ENCODE measurements at places on chromosomes 4 and X.

- DNase-seq: no peak
These were observed 20.1 kb downstream of the TMEM255A start for GRCh38 chrX:120291211-120291610.

DNA sequence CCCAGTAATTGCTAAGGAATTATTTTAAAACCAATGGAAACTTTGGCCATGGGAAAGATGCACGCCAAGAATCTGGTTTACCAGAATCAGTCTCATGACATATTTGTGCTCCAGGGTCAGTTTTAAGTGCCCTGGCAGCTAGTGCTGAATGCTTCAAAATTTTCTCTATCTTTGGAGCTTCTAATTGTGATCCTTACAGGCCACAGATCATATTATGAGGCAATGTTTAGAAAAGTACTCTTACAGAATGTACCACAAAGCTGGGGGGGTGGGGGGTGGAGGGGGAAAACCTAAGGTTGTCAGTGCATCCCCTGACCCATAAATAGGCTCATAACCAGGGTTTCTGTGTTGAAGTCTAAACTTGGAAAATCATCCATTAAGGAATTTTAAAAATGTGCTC lies 514.5 kb downstream of the INPP4B start:
- DNase-seq: no peak

GRCh38 chr4:81607950-81608349 lies 136.2 kb upstream of the RASGEF1B start:
- no peak for DNase-seq

DNA sequence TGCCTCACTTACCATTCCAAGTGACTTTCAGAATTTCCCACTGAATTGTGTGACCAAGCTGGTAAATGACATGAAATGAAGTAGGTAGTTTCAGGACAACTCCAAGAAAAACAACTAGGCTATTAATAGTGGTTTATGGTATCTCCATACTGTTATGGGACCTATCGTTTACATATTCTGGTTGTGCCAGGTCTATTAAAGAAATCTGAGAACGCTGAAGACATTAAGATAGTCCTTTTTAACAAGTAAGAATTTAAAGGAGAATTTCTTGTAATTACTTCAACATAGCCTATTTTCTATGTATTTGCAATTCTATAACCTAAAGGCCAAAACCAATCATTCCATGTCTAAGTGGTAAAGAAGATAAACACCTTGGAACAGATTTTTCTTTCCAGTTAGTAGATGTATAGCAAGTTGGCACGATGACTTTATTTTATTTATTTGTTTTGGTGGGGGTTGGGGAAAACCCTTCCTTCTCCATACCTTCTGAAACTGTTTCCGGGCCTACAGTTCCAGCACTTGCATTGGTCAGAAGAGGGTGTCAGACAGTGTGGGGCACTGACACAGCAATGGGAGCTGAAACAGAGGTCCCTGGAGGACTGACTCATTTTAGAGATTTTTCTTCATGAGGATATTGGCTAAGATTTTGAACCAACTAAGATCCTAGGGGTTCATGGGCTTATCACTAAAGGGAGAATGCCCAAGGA lies 7.6 kb upstream of the DCLK2 start:
- DNase-seq: no peak

DNA sequence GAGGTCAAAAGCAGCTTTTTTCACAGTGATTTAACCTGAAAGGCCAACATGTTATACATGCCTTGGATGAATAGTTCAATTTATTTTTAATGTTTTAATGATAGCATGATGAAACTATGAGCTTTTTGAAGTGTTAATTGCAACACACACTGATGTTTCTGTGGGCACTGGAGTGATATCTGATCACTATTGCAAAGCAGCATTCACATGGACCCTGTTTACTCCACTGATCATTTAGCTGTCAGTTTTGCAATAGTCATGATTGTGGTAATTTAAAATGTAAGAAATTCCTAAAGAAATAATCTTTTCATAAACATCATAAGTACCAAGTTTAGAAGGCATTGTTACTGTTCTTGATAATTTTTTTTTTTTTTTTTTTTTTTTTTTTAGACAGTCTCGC lies 74.1 kb downstream of the ARSJ start:
- DNase-seq: no peak

DNA sequence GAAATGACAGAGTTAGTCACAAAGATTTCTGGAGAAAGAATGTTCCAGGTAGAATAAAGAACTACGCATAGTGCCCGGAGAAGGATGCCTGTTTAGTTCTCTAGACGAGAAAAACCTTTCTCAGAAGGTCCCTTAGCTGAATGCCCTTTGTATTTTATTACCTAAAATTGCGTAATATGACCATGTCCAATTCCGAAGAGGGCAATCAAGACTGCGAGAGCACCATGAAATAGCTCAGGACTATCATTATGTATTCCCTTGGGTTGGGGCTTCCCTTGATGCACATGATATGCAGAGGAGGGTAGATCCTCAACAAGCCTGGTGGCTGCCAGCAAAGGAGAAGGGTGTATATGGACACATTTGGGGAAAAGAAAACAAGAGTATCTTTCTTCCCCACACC lies 358.1 kb upstream of the FTHL17 start:
- DNase-seq: no peak

DNA sequence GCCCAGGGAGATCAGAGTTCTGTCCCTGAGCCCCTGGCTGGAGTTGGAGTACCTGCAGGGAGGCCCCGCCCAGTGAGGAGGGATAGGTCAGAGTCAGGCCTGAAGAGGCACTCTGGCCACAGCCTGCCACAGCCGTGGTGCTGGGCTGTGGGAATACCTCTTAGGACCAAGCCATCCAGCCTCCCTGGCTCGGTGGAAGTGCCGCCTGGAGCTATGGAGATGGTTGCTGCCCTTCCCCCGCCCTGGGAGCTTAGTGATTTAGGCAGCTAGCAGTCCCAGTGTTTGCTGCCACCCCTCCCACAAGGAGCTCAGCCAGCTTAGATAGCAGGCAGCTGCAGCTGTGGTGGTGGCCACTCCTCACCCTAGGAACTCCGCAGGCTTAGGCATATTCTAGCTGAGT lies 446.3 kb upstream of the GNPDA2 start:
- no peak for DNase-seq

GRCh38 chrX:153793291-153793690 lies 884 bp downstream of the IDH3G start:
- DNase-seq: no peak

- no peak for DNase-seq
These were observed 8.0 kb upstream of the KCNE5 start for GRCh38 chrX:109632906-109633504.

DNA sequence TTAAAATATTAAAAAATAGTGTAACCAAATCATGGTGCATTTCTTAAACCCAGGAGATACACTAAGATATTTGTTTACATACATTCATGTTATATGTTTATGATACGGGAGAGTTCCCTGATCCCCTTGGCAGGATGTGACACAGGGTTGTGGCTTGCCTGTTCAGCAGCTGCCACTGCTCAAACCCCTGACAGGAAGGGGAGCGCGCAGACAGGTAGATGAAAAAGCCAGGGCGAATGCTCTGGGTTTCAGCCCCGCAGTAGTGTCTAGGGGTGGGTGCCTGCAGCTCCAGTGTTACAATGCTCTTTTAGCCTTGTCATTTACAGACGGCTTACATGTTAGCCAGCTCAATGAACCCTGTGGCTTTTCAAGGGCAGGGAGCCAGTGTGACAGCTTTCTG lies 1343.8 kb upstream of the IGFBP7 start:
- DNase-seq: no peak

DNA sequence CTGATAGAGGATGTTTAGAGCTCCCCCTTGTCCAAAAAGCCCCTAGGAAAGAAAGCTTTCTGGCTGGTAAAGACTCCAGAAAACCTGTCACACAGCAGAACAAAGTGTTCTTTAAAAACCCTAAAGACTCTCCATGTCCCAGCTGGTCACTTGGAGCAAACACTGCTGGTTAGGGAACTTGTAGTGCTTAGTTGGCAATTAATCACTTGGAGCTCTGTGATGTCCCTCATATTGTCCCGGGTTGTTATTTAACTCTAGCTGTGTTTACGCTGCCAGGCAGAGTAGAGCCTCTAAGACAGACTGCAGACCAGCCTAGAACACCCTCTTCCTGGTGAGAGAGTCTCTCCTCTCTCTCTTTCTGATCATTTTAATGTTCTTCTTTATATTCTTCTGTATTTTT lies 267.3 kb downstream of the BCOR start:
- no peak for DNase-seq

GRCh38 chr4:40719008-40719623 lies 30.6 kb upstream of the NSUN7 start:
- DNase-seq: no peak

- DNase-seq: no peak
These were observed 16.7 kb upstream of the AFAP1 start for GRCh38 chr4:7956270-7956808.

DNA sequence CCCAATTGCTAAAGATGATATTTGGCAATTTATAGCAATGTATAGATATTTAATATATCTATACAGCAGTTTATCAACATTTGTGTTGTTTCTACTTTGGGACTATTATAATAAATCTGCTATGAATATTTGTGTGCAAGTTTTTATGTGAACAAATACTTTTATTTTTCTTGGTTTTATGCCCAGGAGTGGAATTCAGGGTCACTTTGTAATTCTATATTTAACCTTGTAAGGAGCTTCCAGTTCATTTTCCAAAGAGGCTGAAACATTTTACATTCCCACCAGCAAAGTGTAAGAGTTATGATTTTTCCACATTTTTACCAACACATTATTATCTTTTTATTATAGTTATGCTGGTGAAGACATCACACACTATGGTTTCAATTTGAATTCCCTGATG lies 801.3 kb downstream of the PCDH18 start:
- DNase-seq: no peak

GRCh38 chr4:139530833-139531427 lies 25.1 kb downstream of the SETD7 start:
- DNase-seq: no peak

DNA sequence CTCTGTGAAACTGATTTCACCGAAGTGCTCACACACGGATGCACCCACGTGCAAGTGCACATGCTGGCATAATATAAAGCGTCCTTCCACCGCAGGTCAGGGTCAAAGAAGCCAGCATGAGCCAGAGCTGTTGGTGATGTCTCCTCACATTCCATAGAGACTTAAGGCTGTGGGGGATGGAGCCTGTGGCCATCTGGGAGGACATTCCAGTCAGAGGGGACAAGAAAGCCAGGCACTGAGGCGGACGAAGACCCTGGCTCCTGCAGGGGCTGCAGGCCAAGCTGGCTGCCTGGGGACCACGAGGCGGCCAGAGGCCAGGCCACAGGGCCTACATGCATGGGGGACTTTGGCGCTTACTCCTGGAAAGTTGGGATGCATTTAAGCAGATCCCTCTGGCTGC lies 7.7 kb downstream of the RNF212 start:
- no peak for DNase-seq

- no peak for DNase-seq
These were observed 408.6 kb downstream of the FAM47B start for GRCh38 chrX:35351212-35351611.

- DNase-seq: no peak
These were observed 920.4 kb upstream of the PCDH10 start for GRCh38 chr4:132228676-132229075.

- no peak for DNase-seq
These were observed 304.4 kb upstream of the SLIT2 start for GRCh38 chr4:19947349-19947748.

DNA sequence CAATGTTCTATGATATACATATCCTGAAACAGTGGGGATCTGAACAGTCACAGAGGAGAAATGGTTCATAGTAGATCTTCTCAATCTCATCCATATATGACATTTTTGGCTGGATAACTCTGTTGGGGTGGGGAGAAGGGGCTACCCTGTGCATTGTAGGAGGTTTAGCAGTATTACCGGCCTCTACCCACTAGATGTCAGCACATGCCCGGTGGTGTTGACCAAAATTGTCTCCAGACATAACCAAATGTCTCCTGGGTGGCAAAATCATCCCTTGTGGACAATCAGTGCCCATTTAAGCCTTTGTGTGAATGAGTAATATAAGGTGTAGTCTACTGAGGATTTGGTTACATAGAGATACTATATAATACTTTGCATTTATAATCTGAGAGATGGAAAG lies 89.9 kb downstream of the PLS3 start:
- DNase-seq: no peak

DNA sequence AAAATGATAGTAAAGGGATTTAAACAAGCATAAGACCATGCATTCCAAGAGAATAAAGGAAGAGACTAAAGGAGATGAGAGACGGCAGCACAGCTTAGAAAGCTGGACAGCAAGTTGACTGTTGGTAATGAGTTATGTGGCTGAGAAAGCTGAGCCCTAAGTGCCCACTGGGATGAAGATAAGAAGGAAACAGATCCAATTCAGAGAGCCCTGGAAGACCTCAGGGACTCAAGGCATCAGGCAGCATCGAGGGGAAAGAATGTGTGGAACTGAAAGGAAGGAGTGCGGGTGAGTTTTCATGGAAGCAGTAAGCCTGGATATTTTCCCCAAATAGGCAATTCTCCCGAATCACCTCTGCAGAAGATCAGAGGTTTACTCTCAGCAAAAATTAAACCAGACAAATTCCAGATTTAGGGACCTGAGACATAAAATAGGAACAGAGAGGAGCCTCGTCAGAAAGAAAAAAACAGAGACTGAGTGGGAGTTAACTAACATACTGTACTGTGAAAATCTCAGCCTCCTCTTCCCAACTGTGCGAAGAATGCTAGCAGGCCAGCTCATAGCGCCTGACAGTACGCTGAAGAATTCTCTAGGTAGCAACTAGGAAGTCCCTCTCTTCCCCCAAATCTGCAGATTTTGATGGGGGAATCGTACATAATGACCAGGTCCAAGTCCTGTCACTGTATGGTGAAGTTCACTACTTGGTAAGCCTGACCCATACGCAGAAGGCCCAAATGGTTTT lies 187.7 kb upstream of the TAPT1 start:
- DNase-seq: no peak

- no peak for DNase-seq
These were observed 34.5 kb upstream of the UCP1 start for GRCh38 chr4:140603286-140603685.

DNA sequence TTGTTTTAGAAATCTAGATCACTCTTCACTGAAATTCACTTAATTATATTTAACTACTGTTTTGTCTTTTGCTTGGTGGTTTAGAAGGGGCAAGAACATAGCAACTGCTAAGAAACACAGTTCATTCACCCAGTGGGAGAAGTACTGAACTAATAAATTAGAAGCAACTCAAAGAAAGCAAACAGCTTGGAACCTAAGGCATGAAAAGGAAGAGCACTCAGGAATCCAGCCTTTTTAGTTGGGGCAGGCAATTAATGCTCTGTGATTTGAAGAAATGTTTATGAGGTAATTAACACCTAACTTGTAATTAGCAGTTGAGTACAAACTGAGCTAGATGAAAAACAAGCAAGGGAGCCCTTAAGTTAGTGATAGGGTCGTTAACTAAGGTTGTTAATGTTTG lies 22.8 kb downstream of the SEPTIN11 start:
- DNase-seq: no peak

DNA sequence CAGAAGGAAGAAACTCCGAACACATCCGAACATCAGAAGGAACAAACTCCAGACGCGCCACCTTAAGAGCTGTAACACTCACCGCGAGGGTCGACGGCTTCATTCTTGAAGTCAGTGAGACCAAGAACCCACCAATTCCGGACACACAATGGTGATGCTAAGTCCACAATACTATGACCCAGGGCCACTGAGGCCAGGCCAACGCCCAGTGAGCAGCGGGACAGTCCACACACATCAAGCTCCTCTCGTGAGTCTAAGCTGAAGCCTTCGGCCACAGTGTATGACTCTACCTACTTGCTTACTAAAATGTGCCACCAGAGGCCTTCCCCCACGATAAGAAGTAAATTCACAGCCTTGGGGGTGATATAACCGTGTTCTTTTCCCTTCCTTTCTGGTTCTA lies 10.2 kb upstream of the CDKN2AIP start:
- DNase-seq: no peak

All from GOT3 (cell line).